ENCODE measurements at places on chromosomes 11 and 22. TPM values are rescaled to one million over a fixed set of nuclear protein-coding genes. Genes with fewer than 3 reads are reported as not detected.

The OR51B4 gene
- 3.1 TPM for total RNA-seq

The CDHR5 gene
- total RNA-seq: not detected

The MYO7A gene
- 7.0 TPM for total RNA-seq

The NPTXR gene
- 3.9 TPM for total RNA-seq

The CARNS1 gene
- 1.2 TPM for total RNA-seq

The RASL10A gene
- not detected for total RNA-seq

The PRR33 gene
- total RNA-seq: not detected

The MOGAT2 gene
- total RNA-seq: 1.9 TPM

The ZW10 gene
- total RNA-seq: 20.5 TPM

The CABP7 gene
- total RNA-seq: 2.9 TPM

The MUC5AC gene
- 1.4 TPM for total RNA-seq

The MYBPC3 gene
- total RNA-seq: 1.2 TPM

The KCNJ4 gene
- not detected for total RNA-seq
